ENCODE measurements at places on chromosomes 7 and 10.
A peak's percentile ranks its signal among the peaks of the same experiment; 100 is the strongest.

DNA sequence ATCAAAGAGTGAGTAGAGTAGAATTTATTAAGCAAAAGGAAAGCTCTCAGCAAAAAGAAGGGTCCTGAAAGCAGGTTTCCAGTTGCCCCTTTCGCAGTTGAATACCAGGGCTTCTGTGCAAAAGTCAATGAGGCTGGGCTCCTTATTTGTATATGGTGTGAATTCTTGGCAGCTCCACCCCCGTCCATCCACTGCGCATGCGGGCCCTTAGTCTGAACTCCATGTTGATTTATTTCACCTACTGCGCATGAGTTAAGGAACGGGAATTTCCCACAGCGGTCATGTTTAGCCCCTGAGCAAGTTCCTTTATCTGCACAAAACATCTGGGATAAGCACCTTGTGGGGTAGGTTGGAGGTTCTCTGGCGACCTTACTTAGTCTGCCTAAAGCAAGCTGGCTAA, 325.6 kb downstream of the ZWINT start:
- DNase-seq = no peak

- DNase-seq = no peak
These were observed 122.6 kb upstream of the PTER start for GRCh38 chr10:16314259-16314658.

DNA sequence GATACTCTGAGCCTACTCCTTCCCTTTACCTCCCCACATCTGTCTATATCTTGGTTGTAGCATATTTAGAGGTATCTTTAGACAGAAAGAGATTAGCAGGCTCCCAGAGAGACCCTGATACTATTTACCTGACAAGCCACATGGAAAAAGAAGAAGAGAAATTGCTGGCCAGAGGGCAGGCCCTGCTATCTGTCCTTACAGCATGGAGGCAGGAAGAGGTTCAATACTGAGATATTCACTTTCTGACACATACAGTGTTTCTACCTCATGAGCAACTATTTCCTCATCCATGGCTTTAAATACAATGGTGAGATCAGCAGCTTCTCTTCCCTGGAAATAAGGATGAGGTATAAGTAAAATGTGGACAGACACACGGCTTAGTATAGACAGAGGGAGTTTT, 33.9 kb upstream of the TSPAN13 start:
- DNase-seq = no peak

DNA sequence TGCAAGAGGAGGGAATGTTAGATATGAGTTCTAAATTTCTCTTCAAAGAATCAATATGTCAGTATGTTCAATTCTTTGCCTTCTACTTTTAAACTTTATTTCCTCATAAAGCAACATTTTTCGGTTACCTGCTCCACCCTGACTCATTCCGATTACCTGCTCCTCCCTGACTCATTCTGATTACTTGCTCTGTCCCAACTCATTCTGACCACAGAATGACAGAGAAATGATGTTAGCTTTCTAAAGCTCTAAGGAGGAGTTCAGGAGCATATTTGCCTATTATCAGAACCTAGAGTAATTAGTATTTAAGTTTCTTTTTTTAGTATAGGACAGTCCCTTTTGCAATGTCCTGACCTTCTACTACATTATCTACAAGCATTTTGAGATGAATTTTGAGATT, 24.5 kb upstream of the PPP1R9A start:
- DNase-seq = no peak

GRCh38 chr10:29186221-29186620, 102.6 kb upstream of the LYZL1 start:
- DNase-seq = no peak

DNA sequence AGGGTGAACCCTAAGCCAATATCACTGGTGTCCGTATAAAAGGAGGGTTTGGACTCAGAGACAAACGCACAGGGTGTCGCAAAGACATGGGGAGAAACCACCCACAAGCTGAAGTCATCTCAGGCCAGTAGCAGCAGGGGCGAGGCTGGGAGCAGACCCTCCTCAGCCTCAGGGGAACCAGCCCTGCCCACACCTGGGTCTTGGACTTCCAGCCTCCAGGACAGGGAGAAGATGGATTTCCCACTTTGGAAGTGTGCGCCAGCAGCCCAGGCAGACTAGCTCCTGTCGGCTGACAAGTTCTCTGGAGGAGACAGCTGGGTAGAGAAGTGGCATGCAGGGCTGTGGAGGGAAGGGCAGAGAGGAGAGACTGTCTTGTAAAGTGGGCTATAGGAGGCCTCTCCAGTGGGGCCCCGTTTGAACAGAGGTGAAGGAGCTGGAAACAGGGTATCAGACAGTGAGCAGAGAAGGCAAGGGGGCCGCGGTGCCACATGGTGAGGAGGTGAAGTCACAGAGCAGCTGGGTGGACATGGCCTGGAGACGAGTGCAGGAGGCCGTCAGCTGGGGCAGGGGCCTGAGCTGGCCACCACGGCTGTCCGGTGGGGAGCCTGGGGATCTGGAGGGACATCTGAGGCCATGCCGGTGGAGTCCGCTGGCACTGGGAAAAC, 475.6 kb downstream of the PTPRN2 start:
- DNase-seq = no peak

DNA sequence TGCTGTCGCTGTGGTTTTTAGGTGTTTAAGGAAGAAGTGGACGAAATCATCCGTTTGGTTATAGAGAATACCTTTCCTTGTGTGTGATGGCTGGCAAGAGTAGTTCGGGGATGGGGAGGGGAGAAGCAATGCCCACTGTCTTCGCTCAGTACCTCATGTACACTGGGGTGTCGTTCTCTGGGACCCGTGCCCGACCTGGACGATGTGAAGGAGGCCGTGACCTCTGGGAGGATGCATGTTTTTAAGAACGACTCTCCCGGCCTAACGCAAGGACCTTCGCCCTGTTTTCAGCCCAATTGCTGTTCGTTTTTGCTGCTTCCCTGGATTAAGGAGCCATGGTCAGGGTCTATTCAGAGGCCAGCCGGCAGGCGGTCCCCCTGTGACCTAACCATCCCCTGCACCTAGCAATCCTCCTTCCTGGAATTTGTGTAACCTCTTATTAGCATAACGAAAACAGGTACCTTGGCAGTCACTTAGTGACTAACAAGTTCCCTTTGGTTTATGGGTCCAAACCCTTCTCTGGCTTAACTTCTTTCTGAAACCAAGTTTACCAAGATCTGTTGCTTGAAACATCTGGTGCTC, 1.3 kb downstream of the NFE2L3 start:
- no peak for DNase-seq

DNA sequence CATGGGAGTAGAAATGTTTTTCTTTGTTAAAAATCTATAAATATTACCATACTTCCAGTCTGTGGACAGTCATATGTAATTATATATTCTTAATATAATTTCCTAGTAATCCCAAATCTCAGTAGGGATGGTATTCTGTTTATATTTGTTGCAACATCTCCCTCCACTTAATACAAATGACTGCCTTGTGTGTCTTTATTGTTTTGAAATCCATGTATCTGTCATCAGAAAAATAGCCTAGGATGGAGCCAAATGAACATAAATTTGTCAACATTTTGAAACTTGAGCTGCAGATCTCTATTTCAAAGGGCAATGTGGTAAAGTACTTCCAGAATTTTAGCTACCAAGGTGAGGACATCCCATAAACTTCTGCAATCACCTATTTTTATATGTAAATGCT, 290.7 kb downstream of the TSPAN12 start:
- DNase-seq = no peak

GRCh38 chr10:33052263-33052875, 94.3 kb upstream of the ITGB1 start:
- DNase-seq = no peak

DNA sequence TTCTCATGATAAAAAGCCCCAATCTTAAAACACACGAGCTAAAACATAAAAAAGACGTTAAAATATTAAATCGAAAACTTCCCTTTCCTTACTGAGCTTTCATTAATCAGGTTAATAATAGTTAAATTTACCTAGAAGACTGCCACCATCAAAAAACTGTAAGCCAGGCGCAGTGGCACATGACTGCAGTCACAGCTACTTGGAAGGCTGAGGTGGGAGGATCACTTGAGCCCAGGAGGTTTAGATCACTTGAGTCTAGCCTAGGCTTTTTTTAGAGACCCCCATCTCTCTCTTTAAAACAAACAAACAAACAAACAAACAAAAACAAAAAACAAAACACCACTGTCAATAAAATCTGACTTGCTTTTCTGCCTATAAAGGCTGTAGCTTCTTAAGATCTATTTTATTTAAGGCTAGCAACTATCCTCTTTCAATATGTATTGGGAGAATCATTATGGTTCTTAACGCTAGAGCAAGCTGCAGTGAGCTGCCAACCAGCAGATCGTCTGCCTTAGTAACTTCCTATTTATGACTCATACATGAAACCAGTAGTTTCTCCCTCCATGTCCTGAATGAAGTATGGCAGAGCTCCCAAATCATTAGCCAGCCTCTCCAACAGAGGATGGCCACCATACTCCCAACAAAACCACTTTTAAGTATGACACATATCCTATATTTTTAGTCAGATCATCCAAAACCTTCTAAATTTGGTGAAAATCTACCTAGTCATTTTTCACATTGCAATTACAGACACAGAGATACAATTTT, 163.7 kb downstream of the SRPK2 start:
- DNase-seq = no peak

GRCh38 chr10:48478469-48478868, 126.4 kb downstream of the ARHGAP22 start:
- no peak for DNase-seq

- peak; percentile 39 for DNase-seq
These were observed at the start of gene ZNF485 for GRCh38 chr10:43606323-43607198. Gene ZNF485 (plus strand): TSS chr10:43606438. CDS start chr10:43607051, 613 bp downstream.

DNA sequence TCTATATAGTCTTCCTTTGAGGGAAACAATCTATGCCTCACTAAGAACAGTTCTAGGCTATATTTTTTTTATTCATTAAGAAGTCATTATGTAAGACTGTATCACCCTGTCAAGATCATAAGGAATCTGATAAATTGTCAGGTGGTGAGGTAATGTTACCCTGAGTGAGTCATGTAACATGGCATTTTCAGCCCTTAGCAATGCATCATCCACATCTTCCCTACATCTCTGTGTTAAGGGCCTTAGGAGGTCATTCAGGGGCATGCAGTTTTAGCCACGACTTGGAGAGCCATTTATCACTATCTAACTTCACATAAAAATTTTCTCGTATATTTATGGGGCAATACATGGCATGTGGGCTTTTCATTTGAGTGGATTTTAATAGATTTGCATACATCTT, 924.5 kb upstream of the MBL2 start:
- DNase-seq = no peak

DNA sequence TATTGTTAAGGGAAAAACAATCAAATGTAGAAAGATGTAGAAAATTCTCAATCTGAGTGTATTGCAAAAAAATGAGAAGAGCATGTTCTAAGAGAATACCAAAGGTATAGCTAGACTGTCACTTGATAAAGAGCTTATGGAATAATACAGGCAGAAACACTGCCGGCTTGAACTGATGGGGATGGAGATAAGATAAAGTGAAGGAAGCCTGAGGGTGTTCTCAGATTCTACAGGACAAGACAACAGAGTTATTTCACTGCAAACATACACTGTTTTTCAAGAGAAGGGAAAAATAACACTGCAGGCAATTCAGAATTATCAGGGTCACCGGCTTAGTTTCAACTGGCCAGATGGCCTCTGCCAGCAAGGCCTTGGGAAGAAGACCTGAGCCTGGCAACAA, 80.0 kb downstream of the ZNF716 start:
- DNase-seq = no peak

DNA sequence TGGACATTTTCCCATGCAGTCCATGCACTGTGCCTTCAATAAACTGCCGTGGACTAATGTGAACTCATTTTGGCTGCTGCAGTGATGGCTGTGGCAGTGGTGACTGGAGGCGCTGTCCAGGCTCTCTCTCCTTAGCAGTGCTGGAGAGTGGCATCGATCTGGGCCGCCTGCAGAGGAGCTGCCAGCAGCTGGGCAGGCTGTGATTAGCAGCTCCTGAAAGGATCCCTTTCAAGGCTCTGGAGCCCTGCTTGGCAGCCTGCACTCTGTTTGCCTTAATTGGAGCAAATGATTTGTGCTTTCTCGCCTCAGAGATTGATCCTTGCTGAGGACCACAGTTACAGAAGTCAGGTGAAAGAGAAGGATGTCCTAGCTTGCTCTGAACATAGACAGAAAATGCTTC, 130.1 kb upstream of the VWC2 start:
- no peak for DNase-seq

DNA sequence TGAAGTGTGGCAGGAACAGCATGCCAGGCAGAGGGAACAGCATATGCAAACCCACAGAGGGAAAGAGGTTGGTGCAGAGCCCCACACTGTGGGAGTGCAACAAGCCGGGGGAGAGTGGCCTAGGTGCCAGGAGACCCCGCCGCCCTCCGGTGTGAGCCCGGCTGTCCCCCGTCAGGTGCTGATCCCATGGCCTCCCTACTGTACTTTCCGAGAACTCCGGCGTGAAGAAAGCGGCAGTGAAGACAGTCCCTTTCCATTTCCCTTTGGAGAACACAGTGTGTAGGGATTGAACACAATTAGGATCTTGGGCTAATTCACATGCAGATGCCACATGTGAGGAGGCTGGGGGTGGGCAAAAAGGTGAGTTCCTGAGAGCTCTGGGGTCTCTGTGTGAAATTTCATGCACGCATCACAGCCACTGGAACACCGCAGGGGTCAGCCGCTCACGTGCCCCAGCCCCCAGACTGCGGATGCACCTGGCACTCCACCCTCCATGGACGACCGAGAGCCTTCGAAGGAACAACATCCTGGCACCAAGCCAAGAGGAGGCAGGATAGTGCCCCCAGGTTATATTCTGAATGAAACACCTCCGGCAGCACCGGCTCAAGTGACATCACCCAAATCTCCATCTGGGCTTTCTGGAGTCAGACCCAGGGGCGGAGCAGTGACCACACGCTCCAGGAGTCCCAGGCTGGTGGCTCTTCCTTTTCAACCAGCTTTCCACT, 82.1 kb upstream of the PPP2R2D start:
- DNase-seq = no peak

All from T follicular helper cell (primary cell).